ENCODE measurements at places on chromosomes 2 and 18.

GRCh38 chr2:203412546-203413331 is 84.5 kb downstream of the ABI2 start:
- no peak for DNase-seq

- DNase-seq, result no peak
These were observed 200.0 kb upstream of the NCKAP5 start for GRCh38 chr2:133768256-133768655.

GRCh38 chr18:77024476-77024875 is 108.1 kb downstream of the MBP start:
- no peak for DNase-seq

- no peak for DNase-seq
These were observed 57.4 kb downstream of the SPP2 start for GRCh38 chr2:234107861-234108260.

GRCh38 chr18:36440614-36441013 is 143.1 kb downstream of the FHOD3 start:
- no peak for DNase-seq

DNA sequence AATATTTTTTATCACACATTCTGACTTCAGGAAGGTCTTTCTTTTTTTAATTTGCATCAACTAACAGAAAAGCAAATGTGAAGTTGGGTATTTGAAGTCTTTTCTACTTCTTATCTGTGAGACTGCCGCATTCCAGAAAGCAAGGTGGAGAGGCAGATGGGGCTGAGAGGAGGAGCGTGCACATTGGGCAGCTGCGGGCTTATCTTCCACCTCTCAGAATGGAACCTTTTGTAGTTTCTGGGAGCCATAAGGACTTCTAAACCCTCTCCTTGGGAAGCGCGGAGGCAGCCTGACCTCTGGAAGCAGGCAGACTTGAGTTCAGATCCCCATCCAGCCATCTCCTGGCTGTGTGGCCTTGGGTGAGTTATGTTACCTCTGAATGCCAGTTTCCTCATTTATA is 3.9 kb downstream of the MAPRE3 start:
- no peak for DNase-seq

DNA sequence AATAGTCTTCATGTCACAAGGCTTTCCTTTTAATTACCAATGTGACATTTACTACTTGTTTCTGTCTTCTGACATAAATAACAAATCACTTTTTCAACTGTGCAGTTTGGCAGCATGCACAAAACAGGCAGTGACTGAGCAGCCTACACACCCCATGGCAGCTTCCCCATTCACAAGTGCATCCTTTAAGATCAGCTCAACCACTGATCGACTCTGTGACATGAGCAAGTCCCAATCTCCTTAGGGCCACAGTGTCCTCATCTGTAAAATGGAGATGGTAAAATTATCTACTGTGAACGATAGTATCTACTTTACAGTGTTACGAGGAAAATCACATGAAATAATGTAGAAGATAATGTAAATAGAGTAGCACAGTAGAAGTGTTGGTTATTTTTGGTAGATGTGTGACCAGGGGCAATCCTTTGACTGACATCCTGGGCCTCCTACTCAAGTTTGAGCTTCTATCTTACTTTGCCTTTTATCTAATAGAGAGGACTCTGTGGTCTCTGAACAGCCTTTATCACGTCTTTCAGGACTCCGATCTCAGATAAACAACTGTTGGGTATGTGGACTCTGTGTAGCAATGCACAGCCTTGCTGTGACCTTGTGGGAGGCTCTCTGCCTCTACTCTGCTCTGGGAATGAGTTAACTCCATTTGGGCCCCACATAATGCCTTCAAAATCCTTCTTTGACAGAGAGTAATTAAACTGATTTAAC is 120.6 kb downstream of the PIGN start:
- DNase-seq, result no peak

- DNase-seq, result no peak
These were observed 274.9 kb upstream of the GALNT5 start for GRCh38 chr2:156982615-156983014.

- no peak for DNase-seq
These were observed 450.2 kb upstream of the KLHL29 start for GRCh38 chr2:22934747-22935146.
